ENCODE measurements at places on chromosomes 5 and 9.
A peak's percentile ranks its signal among the peaks of the same experiment; 100 is the strongest.

DNA sequence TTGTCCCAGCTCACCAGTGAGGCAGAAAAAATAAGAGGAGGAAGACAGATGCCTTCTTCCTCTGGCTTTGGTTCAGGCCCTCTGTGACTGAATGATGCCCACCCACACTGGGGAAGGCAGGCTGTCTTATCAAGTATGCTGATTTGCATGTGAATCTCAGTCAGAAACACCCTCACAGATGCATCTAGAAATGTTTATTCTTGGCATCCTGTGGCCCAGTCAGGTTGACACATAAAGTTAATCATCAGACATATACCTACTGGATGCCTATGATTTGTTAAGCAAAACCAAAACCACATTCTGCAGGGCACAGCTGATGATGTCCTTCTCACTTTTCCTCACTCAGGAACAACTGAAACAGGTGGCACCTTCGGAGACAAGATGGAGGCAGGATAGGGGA lies 243.4 kb upstream of the KCNN2 start:
- DNase-seq = no peak

DNA sequence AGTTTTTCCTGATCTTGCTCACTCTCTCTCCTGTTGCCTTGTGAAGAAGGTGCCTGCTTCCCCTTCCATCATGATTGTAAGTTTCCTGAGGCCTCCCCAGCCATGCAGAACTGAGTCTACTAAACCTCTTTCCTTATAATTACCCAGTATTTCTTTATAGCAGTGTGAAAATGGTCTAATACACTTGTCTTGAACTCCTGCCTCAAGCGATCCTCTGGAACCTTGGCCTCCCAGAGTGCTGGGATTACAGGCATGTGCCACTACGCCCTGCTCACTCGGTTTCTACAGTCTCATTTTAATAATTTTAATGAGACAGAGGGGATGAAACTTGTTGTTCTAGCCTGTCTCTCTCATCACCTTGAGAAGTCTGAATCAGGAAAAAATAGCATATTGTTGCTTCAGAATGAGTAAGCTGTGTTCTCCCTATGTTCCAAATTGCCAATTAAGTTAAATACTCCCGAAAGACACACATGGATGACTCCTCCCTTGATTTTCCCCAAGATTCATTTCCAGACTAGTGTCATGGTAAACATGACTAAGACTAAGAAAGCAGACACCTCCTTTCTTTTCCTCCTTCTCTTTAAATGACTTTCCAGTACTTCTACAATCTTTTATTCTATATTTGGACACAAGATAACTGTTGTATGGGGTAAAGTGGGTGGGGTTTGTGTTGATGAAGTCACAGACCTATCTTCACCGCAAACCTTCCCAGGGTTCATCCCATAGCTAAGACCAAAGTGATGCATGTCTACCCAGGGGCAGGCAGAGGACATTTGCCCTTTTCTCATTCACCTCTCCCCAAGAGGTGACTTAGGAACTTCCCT lies 7.8 kb upstream of the DNAJC18 start:
- DNase-seq = no peak

DNA sequence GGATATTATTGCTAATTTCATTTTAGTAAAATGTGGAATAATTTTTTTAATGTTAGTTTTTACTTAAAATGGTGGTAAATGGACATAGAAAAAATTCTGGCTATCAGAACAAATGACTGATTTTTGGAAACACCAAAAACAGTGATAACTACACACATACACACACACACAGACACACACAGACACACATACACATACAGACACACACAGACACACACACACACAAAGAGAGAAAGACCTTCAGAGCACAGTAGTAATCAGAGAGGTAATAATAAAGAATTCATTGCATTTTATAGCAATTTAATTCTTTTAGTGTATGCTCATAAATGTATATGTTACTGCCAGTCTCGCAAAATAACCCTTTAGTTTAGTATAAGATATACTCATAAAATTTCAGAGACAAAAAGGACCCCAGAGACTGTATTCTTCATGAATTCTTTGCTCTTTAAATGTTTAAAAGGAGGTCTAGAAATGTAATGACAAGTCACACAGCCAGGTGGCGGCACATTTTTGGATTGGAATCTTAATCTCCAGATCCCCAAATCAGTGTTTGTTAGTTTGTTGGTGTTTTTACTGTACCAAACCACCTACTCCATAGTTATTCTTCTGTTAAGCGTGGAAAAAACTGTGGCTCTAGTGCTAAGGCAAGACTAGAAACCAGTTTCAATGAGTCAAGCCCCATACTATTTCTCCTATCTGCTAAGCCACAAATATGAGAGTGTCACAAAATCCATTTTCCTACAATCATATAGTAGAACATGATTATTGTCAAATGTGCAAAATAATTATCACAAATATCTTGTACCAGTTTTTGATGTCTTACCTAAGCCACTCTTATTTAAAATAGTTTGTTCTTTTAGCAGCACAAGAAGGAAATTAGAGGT lies 109.9 kb downstream of the EDIL3 start:
- DNase-seq = peak; percentile 2

DNA sequence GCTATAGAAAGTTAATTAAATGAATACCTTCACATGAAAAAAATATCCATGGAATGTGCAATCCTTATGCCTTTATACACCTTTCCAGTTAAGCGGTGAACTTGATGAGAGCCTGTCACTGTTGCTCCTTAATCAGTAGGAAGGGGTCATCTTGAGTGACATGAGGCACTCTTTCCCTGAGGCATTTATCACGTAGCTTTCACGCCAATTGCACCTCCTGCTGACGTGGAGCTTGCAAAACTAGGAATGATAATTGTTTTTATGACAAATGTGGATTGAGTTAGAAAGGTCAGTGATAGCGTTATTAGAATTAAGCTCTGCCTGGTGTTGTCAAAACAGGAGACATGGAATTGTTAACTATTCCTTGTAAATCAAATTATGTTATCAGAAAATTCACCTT lies 79.7 kb downstream of the SLF1 start:
- DNase-seq = no peak

DNA sequence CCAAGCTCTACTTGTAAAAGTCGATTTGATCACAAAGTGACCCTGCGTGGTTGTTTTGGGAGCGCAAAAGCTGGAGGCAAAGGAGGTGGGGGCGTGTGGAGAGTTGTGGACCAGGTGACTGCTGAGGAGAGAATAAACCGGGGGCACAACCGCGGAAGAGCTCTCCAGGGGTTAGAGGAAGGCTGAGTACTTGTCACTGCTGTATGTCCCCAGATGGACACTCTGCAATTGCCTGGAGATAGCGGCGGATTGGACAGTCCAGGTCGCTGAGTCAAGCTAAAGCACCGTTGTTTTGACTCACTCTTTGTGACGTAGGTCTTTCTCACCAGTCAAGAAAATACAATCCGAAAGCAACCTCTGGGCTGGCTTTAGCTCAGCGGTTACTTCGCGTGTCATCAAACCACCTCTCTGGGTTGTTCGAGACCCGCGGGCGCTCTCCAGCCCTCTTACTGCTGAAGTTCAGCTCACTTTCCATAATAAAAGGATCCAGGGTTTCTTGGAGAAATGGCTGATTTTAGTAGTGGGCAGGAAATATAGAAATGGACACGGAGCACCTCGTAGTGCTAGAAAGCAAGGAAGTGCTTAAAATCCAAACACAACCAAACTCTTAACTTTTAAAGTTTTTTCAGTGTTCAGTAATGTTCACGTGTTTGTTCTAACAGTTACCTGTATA lies 25.7 kb downstream of the ZMAT2 start:
- DNase-seq = no peak

DNA sequence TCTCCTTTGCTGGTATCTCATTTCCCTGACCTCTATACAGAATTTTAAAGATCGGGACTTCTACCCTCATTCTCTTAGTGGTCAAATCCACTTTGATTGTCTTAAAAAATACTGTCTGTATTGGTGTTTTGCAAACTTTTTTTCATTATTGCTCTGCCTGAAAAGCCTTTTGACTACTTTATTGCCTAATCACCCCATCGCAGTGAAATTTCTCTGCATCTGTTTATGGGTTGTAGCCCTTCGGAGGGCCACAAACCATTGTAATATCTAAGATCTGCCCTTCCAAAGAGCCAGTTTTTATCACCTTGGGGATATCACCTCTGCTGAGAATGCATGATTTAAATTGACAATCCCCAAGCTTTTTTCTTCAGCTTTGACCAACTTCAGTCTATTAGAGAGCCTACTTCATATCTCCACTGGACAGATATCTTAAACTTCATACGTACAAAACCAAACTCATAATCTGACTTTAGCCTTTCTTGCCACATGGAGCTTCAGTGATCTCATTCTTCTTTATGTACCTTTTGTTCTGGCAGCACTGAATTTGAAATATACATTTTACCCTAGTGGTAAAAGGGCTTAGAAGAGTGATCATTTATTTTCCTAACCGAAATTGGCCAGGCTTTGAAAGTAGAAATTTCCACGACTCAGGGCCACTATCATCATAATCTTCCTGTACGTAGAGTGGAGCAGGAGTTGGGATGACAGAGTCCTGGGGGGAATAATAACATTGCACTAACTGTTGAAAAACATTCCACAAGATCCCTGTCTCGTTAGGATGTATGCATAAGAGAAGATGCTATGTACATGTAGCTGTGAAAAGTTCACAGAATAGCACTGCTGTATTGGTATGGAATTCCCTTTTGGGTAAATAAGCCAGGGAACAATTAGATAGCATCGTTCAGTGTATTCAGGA lies 21.4 kb downstream of the KIF2A start:
- DNase-seq = no peak

- DNase-seq = no peak
Observed at GRCh38 chr5:131186561-131187256, 16.0 kb downstream of the LYRM7 start.

DNA sequence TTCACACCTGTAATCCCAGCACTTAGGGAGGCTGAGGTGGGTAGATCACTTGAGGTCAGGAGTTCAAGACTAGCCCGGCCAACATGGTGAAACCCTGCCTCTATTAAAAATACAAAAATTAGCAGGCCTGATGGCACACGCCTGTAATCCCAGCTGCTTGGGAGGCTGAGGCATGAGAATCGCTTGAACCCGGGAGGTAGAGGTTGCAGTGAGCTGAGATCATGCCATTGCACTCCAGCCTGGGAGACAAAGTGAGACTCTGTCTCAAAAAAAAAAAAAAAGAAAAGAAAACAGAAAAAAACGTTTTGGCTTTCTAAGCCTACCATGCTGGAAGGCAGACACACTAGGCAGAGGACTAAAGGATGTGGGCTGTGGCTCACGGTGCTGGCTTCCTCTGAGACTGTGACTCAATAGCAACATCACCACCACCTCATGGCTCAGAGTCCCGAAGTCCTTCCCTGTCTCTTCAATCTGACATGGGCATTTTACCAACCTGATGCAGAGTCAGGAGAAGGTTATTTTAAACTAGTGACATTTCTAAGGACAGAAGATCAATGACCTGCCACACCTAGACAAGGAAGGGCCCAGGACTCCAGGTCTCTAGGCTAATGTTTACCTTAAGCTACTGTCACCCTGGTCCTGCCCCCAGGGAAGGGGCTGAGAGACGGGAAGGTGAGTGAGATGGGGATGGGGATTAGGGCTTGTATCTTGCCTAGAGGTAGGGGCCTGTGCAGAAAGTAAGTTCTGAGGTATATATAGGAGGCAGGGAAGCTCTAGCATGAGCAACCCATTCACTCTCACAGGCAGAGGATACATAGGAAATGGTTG lies 3.7 kb downstream of the ECSCR start:
- peak; percentile 79 for DNase-seq

GRCh38 chr5:10989577-10990263 lies 228.7 kb upstream of the DAP start:
- no peak for DNase-seq

DNA sequence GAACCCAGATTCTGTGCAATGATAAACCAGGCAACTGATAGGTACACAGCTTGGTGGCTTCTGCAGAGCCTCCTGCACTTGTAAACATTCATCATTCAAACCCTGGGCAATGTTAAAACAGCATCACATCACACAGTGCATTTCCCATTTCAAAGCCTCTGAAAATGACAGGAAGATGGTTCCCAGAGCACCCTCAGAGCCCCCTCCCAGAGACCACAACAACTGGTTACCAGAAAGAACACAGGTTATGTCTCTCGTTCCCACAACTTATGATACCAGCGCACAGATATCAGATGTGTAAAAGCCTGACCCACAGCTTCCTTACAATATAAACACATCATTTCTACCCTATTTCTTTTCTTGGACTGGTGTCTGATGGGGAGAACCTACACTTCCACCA lies 248.7 kb downstream of the AUH start:
- DNase-seq = no peak

- DNase-seq = no peak
Observed at GRCh38 chr5:135038205-135038812, 4.3 kb upstream of the PITX1 start.

GRCh38 chr5:67300326-67300725 lies 103.7 kb upstream of the CD180 start:
- no peak for DNase-seq

- DNase-seq = no peak
Observed at GRCh38 chr5:5071554-5071953, 68.6 kb upstream of the ADAMTS16 start.

Measured in GDM1 (cell line).